NCI-H1105 (cell line): ENCODE measurements at places on chromosomes 1 and 21.
A peak's percentile ranks its signal among the peaks of the same experiment; 100 is the strongest.

GRCh38 chr1:107683683-107684082 lies 281.3 kb downstream of the VAV3 start:
- no peak for DNase-seq

DNA sequence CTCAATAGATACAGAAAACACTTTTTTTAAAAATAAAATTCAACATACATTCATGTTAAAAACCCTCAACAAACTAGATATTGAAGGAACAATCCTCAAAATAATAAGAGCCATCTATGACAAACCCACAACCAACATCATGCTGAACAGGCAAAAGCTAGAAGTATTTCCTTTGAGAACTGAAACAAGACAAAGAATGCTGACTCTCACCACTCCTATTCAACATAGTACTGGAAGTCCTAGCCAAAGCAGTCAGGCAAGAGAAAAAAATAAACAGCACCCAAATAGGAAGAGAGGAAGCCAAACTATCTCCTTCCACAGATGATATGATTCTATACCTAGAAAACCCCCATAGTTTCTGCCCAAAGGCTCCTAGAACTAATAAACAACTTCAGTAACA lies 46.2 kb upstream of the IVNS1ABP start:
- no peak for DNase-seq

DNA sequence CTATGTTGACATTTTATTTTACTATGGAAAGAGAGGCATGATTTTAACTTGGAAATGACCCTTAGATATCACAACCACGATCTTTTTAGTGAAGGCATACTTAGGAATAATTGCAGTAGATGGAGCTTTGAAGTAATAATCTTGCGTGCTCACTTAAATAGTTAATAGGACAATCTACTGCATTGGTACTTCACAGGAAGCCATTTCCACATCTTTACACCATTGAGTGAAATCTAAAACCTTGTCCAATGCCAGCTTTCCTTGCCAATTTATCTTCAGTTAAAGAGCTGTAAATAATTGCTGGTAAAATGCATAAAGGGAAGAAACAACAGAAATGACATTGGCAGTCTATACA lies 586.3 kb downstream of the ADGRL2 start:
- DNase-seq: peak; percentile 70

DNA sequence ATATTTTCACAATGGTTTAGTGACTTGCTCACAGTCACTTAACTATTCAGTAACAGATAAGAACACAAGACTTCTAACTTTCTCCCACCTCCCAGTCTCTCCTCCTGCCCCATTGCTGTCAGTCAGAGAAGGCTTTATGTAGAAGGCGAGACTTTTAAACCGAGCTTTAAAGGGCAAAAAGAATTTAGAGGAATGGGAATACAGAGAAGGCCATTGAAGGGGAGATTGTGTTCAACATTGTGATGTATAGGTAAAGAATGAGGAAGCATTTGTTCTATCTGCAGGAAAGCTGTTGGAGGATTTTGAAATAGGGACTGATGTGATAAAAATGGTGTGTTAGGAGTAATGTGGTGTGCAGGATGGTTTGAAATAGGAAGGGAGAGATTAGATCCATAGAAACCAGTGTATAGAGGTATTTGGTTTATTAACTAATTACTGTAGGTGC lies 7.3 kb downstream of the POU2F1 start:
- no peak for DNase-seq

- no peak for DNase-seq
Observed at GRCh38 chr1:166843769-166844596, 4.7 kb downstream of the POGK start.

DNA sequence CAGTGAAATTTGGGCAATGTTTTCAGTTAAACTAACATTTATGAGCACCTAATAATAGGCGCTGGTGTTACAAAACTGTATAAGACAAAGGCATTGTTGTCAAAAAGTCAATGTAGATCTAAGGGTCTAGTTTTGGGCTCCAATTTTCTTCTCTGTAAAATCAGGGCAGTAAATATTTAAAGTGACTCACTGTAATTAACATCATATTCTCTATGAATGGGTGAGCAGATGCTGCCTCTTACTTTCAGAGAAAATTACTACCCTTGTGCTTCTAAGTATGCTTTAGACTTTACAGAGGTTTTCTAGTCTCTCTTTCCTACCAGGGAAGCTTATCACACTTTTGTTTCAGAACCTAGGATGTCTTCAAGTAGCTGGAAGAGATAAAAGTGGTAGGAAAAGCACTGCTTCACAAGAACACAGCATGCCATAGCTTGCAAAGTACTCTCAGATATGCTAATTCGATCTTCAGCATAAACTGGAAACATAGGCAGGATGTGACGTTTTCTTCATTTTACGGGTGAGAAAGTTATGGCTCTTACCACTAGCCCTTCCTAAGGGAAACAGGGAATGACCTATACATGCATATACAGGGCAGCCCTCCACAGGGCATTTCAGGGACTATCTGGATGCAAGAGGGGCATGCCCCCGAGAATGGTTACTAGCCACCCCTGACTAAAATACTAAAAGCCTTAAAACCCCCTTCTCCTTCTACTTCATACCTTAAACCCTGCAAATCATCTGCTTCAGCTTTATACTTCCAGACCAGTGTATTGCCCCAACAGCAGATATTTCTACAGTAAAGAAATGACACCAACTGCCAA lies 2.6 kb downstream of the C1orf116 start:
- peak; percentile 8 for DNase-seq

GRCh38 chr1:145730900-145731299 lies 11.6 kb downstream of the CD160 start:
- no peak for DNase-seq

GRCh38 chr1:59116920-59117542 lies 179.9 kb upstream of the FGGY start:
- DNase-seq: no peak

DNA sequence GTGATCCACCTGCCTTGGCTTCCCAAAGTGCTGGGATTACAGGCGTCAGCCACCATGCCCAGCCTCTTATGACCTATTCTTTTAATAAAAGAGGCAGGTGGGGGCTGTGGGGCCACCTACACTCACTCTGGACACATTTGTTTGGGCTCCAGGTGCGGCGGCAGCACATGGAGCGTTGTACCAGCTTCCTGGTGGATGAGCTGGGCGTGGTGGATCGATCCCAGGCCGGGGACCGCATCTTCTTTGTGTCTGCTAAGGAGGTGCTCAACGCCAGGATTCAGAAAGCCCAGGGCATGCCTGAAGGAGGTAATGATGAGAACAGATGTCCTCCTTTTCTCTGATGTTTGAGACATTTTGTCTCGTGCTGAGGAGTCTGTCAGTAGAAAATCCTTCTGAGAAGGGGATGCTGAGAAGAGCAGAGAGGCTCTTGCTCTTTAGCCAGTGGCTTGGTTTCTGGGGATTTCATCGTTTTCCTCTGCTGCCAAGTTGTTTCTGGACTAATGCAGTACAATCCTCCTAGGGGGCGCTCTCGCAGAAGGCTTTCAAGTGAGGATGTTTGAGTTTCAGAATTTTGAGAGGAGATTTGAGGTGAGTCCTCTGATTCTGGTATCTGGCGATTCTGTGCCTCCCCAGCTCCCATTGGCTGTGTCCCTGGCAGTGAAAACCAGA lies 17.9 kb upstream of the MIIP start:
- DNase-seq: no peak

DNA sequence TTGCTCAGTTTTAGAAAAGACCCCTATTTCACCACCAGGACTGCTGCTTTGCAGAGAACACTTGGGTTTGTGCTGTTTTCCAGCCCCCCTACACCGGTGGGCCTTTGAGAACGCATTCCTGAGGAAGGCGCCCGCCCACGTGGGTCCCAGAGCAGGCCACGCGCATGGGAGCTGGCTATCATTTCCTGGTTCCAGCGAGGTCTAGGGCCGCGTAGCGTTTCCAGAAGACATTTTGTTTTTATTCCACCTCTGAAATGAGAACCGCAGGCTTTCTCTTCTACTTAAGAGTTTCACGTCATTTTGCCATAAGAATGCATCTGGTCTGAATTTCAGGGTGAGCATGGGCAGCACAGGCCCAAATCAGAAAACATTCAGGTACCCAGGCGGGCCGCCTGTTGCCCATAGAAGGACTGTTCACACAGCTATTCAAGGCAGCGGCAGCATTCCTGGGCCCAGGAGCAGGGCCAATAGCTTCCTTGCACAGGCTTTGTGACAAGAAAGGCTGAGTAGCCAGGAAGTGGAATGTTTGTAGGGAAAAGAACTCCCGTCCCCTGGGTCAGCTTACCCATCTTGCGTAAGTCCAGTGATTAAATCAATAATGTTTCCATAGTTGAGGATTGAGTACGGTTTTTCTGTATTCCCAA lies 1.4 kb upstream of the KLHL21 start:
- no peak for DNase-seq
